ENCODE measurements at places on chromosomes 12 and 14. TPM values are rescaled to one million over a fixed set of nuclear protein-coding genes. Genes with fewer than 3 reads are reported as not detected.
A peak's percentile ranks its signal among the peaks of the same experiment; 100 is the strongest.

The EVL gene
- 34.2 TPM for total RNA-seq

The KRT3 gene
- not detected for total RNA-seq

- no peaks in the 10 kb centered on the region for H3K36me3 ChIP-seq
- H3K4me1 ChIP-seq, result no peaks in the 10 kb centered on the region
- H3K27me3 ChIP-seq, result no peaks in the 10 kb centered on the region
- no peak overlapping the region for H3K4me3 ChIP-seq
These were observed 125.3 kb upstream of the PWP1 start for GRCh38 chr12:107560165-107560898.

DNA sequence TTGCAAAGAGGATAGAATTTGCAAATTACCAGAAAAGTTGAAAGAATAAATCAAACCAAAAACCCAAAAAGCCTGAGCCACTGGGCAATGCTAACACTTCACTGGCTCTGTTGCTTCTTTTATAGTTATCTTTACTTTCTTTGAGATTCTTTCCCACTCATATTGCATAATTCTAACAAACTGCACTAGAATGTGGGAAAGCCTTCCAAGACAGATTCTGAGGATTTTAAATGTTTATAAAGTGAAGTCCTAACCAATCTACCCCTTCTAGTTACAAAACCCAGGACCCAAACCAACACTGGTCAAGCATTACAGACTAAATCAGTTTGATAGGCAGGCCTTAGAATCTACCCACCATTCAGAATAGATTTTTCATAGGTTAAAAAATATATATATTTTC is 150.9 kb downstream of the MED13L start:
- H3K27me3 ChIP-seq, result no peaks in the 10 kb centered on the region
- H3K36me3 ChIP-seq, result no peaks in the 10 kb centered on the region
- no peak for DNase-seq

DNA sequence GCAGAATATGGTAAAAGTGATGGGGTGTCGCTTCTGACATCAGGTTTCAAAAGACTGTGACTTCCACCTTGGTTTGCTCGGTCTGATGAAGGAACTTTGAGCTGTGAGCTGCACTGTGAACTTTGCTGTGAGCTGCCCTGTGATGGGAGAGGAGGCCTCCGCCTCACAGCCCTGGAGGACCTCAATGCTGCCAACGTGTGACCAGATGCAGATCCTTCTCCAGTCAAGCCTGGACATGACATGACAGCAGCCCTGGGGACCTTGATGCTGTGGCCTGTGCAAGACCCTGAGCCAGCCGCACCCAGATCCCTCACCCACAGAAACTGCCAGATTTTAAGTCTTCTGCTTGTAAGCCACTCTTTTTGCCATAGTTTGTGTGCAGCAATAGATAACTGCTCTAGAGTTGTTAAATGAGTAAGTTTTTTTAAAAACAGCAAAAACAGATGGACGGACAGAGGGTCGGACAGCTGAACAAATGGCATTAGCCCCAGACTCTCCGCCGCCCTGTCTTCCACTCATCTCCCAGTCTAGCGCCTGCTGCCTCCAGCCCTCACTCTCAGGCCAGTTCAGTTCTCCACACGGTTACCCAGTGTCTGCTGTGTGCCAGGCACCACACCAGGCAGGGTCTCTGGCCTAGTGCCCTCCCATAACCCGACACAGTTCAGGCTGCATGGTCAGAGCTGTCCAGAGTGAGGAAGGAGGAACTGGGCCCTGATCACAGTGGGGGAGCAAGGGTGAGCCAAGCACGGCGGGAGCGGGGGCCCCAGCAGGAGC is 13.1 kb upstream of the LRTM2 start:
- no peaks in the 10 kb centered on the region for H3K27me3 ChIP-seq
- DNase-seq, result peak; percentile 62
- no peaks in the 10 kb centered on the region for H3K36me3 ChIP-seq

GRCh38 chr12:7189398-7190267 is at the start of gene PEX5:
Gene PEX5 (plus strand): TSS chr12:7189686. CDS start chr12:7190378, 692 bp downstream.
- no peaks in the 10 kb centered on the region for H3K36me3 ChIP-seq
- no peaks in the 10 kb centered on the region for H3K4me1 ChIP-seq
- DNase-seq, result peak; percentile 94
- peak within 1 kb of the TSS; percentile 88 for H3K27ac ChIP-seq

DNA sequence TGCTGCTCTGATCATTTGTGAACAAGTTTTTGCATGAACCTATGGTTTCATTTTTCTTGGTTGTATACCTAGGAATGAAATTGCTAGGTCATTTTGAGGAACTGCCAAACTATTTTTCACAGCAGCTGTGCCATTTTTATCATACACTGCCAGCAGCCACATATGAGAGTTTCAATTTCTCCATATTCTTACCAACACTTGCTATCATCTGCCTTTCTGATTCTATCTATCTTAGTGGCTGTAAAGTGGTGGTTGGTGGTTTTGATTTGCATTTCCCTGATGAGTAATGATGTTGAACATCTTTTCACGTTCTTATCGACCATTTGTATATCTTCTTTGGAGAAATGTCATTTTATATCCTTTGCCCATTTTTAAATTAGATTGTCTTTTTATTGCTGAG is 146.1 kb downstream of the C12orf75 start:
- no peaks in the 10 kb centered on the region for H3K4me1 ChIP-seq
- H3K27ac ChIP-seq, result no peak overlapping the region
- no peak overlapping the region for H3K4me3 ChIP-seq
- H3K27me3 ChIP-seq, result no peaks in the 10 kb centered on the region
- no peak for DNase-seq

Measured in aorta (tissue), 5 donors.